ENCODE measurements at places on chromosomes 5 and 9. TPM values are rescaled to one million over a fixed set of nuclear protein-coding genes. Genes with fewer than 3 reads are reported as not detected.

Gene GAPT
- not detected for total RNA-seq

Gene MCIDAS
- total RNA-seq: 1.8 TPM

Gene OBP2B
- total RNA-seq: not detected

Gene SEMA6A
- 0.10 TPM for total RNA-seq

Gene CDHR2
- 0.19 TPM for total RNA-seq

Gene LCP2
- total RNA-seq: not detected

Gene GZMA
- total RNA-seq: not detected

Gene SARDH
- 0.07 TPM for total RNA-seq

Gene EMB
- total RNA-seq: 6.4 TPM

Gene SPINK6
- total RNA-seq: 0.45 TPM

Gene GABBR2
- total RNA-seq: 0.13 TPM

Gene SLC36A3
- total RNA-seq: not detected

Gene ACOT12
- total RNA-seq: not detected

Gene CDH10
- 0.15 TPM for total RNA-seq

Gene FBXW5
- 62.7 TPM for total RNA-seq

Gene ERAP2
- 1.1 TPM for total RNA-seq

Gene HSD17B4
- total RNA-seq: 49.7 TPM

Gene ALDOB
- total RNA-seq: not detected

Gene PCA3
- not detected for total RNA-seq

Gene RAB3C
- not detected for total RNA-seq

Gene PCDHA9
- total RNA-seq: not detected

Gene GRM6
- not detected for total RNA-seq

Gene DBH
- total RNA-seq: not detected

Gene PLPP7
- total RNA-seq: not detected

Gene FOXD4
- 0.33 TPM for total RNA-seq

Gene CCDC180
- 0.36 TPM for total RNA-seq

Gene PDCD1LG2
- 0.20 TPM for total RNA-seq

Gene SLC25A2
- total RNA-seq: not detected

Gene HAVCR2
- total RNA-seq: 0.34 TPM

Gene SLC44A1
- total RNA-seq: 31.1 TPM

Gene PCDHGC5
- total RNA-seq: not detected

Gene ANKRD31
- total RNA-seq: not detected

Gene ZNF354C
- total RNA-seq: 0.71 TPM

Gene RHOBTB3
- 7.8 TPM for total RNA-seq

Gene FAM193B
- 29.0 TPM for total RNA-seq

Gene IL9
- not detected for total RNA-seq

Gene PCDHAC2
- 4.4 TPM for total RNA-seq

Gene KIF4B
- not detected for total RNA-seq

Gene SPINK13
- 0.27 TPM for total RNA-seq

Gene ADGRD2
- total RNA-seq: not detected

Gene AFF4
- 32.1 TPM for total RNA-seq

Gene PCDHB13
- 0.05 TPM for total RNA-seq

Data from A549 treated with Mapracorat at 1 μM for 4 hours (cell line).